RKO (cell line): ENCODE measurements at places on chromosomes 11 and 22.
A peak's percentile ranks its signal among the peaks of the same experiment; 100 is the strongest.

DNA sequence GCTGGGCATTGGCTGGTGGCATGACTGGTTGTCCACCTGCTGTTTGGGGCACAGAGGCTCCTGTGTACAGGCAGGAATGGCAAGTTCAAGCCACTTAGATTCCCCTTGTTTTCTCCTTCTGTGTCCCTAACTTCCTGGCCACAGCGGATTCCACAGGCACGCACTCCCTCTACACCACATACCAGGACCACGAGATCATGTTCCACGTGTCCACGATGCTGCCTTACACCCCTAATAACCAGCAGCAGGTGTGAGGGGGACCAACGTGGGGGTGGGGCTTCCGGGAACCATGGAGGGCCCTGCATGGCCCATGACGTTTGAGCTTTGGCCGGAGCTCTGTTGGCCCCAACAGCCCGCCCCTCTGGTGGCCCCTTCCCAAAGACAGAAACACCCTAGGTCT, 7.8 kb downstream of the SIPA1 start:
- DNase-seq = no peak

DNA sequence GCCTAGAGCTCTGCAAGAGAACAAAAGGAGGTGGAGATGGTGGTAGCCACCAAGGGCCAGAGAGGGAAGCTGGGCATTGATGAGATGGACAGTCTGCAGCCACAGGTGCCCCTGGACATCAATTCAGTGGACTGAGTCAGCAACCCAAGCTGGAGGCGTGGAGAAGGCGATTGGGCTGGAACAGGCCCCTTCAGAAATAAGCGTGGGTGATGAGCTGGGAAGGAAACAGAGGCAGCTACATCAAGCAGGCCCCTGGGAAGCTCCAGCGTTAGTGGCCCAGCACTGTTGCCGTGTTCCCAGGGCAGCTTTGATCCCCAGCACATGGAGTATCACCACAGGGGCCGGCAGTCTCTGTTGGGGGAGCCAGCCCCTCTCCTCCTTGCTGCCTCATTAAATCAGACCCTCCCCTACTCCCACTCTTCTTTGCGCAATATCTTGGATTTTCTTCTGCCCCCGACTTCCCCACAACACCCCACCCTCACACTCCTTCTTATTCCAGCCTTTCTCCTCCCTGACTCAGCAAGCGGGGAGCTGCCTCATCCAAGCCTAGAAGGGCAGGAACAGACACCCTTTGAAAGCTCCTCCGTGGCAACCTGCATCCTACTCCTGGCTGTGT, 31.7 kb upstream of the OAF start:
- no peak for DNase-seq

- peak; percentile 8 for DNase-seq
These were observed 755.7 kb downstream of the KCNA4 start for GRCh38 chr11:29260939-29261705.

DNA sequence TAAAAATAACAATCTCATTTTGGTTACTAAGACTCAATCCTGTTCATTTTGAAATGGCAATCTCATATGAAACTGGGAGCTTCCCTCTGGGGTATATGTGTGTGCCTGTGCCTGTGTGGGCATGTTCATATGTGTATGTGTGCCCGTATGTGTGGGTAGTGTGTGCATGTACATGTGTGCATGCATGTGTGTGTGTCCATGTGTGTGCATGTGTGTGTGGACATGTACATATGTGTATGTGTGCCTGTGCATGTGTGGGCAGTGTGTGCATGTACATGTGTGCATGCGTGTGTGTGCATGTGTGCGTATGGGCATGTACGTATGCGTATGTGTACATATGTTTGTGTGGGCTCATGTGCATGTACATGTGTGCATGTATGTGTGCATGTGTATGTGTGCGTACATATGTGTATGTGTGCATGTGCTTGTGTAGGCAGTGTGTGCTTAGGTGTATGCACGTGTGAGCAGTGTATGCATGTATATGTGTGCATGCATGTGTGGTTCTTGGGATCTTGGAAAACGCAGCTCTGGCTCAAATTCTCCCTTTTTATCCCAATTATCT, 24.5 kb upstream of the CACNG2 start:
- DNase-seq = no peak

DNA sequence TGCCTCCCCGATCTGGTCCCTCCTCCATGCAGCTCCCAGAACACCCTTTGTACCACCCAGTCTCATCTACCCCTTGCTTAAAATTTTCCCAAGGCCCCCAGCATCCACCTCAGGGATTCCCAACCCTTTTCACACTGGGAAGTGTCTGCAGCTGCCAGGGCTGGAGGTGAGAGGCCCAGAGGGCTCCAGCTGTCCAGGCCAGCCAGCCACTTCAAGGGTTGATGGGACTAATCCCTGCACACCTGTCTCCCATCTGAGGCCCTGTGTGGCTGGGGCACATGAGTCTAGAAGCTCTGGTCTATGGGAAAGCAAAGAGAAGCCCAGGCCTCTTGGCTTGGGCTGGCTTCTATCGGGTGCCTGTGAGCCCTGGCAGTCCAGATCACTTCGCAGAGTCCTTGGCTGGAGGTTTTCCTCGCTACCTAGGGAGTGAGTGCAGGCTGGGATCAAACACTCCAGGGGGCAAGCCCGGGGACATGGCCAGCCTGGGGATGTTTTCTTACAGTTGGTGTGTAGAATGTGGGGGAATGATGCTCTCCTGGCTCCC, 41.1 kb upstream of the TPBGL start:
- no peak for DNase-seq

- no peak for DNase-seq
These were observed 37.7 kb upstream of the GNB1L start for GRCh38 chr22:19892257-19892879.

- no peak for DNase-seq
These were observed 20.5 kb downstream of the COA4 start for GRCh38 chr11:73856031-73856567.

DNA sequence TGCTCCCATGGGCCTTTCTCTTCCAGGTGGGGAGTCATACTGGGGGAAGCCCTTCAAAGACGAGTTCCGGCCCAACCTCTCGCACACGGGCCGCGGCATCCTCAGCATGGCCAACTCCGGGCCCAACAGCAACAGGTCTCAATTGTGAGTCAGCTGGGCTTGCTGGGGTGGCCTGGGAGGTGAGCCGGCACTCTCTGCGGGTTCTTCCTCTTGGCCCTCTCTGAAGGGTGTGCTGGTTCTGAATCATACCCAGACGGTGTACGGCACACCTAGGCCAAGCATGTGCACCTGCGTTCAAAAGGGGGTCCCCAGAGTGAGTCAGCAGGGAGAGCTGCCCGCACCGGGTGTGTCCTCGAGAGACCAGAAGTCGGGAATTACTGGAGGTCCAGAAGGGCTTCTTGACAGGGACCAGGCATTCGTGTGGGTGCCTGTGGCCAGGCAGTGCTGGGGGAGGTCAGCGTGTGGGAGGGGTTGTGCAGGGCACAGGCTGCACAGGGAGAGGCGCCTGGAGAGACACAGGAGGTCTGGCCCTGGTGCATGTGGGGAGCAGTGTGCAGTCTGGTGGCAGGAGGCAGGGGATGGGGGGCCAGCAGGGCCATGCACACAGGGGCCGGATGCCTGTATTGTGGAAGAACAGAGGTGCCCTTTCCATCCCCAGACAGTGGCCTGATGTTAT, 23.0 kb downstream of the PPIL2 start:
- no peak for DNase-seq

DNA sequence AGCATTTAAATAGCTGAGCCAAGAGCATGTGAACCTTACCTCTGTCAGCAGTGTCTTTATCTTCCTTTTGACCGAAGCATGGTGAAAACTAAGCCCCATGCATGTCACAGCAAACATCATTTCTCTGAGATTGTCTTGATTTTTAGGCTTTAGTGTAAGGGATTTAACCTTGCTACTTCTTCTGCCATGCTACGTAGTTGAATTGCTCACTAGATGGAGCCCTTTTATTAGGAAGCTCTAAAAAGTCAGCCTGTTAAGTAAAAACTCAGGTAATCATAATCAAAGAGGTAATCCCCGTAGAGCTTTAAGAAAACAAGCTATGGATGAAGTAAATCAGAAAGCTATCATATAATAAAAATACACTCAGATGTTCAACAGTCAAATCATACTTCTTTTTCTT, 149.5 kb downstream of the PGR start:
- peak; percentile 30 for DNase-seq

- DNase-seq = no peak
These were observed at the start of gene LAYN for GRCh38 chr11:111540114-111540936. Gene LAYN (plus strand): TSS chr11:111540720. CDS start chr11:111540844, 124 bp downstream.

DNA sequence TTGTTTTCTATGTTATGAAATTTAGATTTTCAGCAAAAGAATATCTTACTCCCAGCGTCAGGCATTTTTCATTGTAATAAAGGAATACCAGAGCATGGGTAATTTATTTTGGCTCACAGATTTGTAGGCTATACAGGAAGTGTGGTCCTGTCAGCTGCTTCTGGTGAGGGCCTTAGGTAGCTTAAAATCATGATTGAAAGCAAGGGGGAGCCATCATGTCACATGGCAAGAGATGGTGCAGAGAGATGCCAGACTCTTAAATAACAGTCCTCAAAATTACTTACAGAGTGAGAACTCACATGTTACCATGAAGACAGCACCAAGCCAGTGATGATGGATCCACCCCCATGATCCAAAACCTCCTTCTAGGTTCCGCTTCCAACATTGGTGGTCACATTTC, 825.0 kb upstream of the CHORDC1 start:
- no peak for DNase-seq

DNA sequence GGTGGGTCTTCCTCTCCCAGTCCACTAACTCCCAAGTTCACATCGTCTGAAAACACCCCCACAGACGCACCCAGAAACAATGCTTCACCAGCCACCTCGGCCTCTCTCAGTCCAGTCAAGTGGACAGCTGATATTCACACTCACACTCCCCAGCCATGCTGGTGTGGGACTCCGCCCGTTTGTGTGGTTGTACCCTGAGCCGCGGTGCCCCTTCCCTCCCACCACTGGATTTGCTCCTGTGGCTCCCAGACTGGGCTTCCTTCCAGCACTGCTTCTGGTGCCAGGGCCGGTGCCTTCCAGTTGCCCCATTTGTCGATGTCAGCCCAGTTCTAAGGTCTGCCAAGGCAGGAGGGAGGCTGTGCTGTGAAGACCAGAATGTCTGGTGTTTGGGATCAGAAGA, 37.9 kb upstream of the PLET1 start:
- DNase-seq = no peak

DNA sequence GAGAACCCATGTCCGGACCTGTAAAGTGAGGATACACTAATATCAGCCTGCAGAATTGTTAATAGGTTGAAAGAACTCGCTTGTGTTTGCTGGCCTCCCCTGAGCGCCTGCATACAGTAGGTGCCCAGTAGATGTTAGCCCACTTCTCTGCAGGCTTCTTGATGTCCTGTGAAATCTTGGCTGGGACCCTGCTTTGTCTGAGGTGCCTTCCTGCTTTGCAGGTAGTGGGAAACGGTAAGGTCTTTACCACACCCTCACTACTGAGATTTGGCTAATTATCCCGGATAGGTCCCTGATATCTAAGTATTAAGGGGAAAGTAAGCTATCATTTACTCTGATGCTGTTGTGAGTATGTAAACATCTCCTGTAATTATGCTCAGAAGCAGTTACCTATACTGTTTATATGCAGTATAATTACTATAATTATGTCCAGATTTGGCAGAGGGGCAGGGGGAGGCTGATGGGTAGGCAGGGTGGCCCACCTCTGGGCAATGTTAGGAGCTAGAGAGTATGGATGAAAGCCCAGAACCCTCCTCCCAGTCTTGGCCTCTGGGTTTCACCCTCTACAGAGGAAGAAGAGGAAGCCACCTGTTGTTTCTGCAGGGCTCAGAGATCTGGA, 1.2 kb upstream of the ARRB1 start:
- no peak for DNase-seq

GRCh38 chr11:114258696-114259095, 37.5 kb upstream of the NNMT start:
- no peak for DNase-seq

DNA sequence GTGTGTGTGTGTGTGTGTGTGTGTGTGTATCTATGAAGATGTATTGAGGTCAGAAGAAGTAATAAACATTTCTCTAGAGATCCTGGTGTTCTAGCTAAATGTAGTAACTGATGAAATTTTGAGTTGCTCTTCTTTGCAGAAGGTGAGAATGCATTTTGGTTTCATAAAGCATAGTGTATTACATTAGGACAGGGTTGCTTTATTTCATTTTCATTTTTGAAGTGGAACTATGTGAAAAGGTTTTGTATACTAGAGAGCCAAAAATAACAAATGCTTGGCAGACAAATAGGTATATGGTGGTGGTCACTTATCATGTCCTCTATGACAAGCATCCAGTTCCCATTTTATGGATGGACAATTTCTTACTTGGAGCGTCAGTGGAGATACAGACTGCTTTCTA, 99.0 kb downstream of the CASP12 start:
- no peak for DNase-seq

- no peak for DNase-seq
These were observed 55.2 kb upstream of the BARX2 start for GRCh38 chr11:129320494-129320893.

GRCh38 chr11:73013021-73013420, 129.1 kb downstream of the FCHSD2 start:
- no peak for DNase-seq
